Fibroblast of skin of right biceps (primary cell): ENCODE measurements at places on chromosomes 16 and 17.

DNA sequence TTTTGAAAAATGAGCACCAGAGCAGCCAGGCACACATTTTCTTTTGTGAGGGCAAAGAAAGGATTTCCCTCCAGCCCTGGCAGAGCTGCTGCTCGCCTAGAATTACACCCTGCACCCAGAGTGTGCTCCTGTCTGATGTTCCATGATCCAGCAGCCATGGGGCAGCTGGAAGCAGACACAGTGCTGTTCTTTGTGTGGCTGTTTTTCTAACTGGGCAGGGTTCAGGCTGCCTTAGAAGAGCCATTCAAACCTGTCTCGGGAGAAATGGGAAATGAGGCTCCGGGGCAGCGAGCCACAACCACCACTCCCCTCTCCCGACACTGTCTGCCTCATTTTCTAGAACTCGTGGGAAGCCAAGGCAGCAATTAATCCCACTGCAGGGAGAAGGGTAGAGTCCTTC lies 28.9 kb downstream of the LITAF start:
- no peak for DNase-seq

GRCh38 chr17:62859146-62859545 lies 51.0 kb upstream of the MARCHF10 start:
- DNase-seq: peak; percentile 8

DNA sequence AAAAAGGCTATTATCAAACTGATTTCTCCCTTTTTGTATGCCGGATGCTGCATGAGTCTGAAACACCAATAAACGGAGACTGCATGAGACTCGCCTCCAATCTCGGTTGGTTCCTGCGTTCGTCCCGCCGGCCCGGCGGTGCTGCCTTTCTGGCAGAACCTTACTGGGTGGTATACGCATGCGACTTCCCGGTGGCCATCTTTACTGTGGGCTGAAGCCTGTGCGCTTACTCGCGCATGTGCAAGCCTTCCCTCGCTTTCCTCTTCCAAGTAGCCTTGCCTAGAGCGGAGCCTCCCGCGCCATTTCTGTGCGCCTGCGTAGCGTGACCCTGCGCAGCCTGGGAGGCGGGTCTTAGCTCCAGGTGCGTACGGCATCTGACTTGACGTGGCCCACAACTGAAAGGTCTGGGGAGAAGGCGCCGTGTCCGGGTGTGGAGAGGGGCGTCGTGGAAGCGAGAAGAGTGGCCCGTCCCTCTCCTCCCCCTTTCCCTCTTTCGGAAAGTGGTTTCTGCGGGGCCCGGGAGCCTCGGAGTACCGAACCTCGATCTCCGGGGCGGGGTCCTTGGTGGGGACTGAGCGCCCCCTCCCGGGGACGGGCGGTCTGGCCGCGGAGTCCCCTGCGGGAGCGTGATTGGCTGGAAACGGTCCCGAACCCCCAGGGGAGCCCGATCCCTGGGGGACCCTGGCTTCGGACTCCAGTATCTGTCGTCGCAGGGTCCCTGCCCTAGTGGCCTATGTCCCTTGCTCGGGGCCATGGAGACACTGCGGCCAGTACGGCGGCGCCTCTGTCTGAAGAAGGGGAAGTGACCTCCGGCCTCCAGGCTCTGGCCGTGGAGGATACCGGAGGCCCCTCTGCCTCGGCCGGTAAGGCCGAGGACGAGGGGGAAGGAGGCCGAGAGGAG lies at the start of gene PAGR1:
Gene PAGR1 (plus strand): TSS at position 360 of the 901 bp plus-strand sequence. CDS start 374 bp downstream, at position 734.
- DNase-seq: peak; percentile 99

DNA sequence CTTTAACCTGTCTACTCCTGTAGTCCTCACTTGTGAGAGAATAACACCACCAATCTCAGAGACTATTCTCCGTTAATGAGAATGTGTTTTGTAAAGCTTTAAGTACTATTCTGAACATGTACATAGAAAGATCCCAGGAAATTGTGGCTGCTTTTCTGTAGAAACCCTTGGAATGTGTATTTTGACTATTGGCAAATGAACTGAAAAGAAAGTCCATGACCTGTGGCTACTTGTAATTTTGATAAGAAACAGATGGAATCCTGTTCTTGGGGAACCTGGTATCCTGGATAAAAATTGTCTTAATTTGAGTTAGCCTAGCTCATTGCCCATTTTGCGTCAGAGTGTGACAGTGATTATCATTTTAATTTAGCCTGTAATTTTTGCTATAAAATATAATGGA lies 9.1 kb downstream of the CTCF start:
- DNase-seq: peak; percentile 57

DNA sequence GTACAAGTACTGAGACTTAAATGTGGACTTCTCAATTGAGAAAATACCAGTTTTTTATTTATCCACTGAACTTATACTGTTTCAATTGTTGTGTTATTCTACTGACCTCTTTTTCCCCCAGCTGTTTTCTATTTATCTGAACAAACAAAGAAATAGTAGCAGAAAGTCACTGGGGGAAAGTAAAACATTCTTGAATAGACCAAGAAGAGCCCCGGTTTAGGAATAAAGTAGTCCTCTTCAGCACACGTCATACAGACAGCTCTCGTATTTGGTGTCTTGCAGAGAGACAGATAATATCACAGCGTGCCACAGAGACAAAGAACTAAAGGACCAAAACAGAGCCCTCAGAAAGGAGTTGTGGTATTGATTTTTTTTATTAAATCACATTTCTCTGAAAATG lies 1159.1 kb upstream of the CDH8 start:
- no peak for DNase-seq

- DNase-seq: no peak
Measured at GRCh38 chr17:45338023-45338781, 21.4 kb upstream of the MAP3K14 start.

- DNase-seq: no peak
Measured at GRCh38 chr16:729768-730665, 3.1 kb downstream of the HAGHL start.

GRCh38 chr16:12062343-12063003 lies 85.9 kb downstream of the SNX29 start:
- peak; percentile 90 for DNase-seq

DNA sequence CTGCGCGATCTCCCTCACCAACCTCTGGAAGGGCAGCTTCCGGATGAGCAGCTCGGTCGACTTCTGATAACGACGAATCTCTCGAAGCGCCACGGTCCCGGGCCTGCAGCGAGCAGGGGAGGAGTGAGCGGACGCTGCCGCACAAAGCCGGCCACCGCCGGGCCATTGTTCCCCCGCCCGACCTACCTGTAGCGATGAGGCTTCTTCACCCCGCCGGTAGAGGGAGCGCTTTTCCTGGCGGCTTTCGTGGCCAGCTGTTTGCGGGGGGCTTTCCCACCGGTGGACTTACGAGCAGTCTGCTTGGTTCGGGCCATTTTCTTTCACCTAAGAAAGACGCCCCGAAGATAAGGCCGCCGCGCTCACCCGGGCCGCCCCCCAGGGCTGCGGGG lies 5.8 kb upstream of the UNK start:
- DNase-seq: no peak

- no peak for DNase-seq
Measured at GRCh38 chr17:41176744-41177387, 1.2 kb downstream of the KRTAP4-2 start.

DNA sequence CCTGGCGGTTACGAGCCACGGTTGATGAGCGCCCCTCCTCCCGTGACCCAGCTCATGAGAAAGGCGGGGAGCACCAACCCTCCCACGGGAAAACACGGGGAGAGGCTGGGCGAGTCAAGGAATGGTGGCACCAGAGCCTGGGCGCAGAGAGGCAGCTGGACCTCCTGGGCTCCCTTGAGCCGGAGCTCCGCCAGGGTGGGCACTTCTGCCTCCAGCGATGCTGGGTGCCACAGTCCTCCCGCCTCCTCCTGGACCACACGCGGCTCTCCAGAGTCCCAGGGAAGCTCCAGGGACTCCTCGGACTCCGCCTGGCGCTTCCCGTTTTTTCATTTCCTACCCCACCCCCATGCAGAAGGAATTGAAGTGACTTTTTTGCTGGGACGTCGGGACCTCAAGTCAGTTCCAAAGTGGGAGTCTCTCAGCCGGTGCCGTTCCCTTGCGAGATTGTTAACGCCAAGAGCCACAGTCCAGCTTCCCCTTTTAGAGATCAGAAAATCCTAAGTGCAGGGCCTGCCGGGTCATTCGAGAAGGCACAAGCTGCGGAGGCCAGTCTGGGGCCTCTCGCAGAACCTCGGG lies 6.6 kb upstream of the CBX8 start:
- no peak for DNase-seq

- no peak for DNase-seq
Measured at GRCh38 chr17:75842963-75843576, 1.1 kb downstream of the UNC13D start.
